ENCODE measurements at places on chromosomes 1 and 21. TPM values are rescaled to one million over a fixed set of nuclear protein-coding genes. Genes with fewer than 3 reads are reported as not detected.
A peak's percentile ranks its signal among the peaks of the same experiment; 100 is the strongest.

DNA sequence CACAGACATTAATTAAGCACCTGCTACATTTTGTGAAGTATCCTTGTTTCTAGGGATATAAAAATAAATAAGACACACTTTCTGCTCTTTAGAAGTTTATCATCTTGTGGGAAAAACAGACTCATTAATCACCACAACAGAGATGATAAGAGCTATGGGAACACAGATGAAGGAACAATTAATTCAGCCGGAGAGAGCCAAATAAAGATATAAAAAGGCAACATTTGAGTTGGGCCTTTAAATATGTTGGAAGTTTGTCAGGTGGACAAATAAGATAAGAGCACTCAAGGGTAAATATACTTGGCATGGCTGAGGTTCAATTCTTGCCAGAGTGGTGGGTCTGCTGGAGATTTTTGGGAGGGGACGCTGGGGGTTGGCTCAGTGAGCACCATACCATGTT is 34.2 kb upstream of the VTCN1 start:
- H3K27ac ChIP-seq: no peak overlapping the region
- DNase-seq: no peak
- no peaks in the 10 kb centered on the region for H3K36me3 ChIP-seq
- peaks cover 4% of the 10 kb centered on the region for H3K4me1 ChIP-seq

DNA sequence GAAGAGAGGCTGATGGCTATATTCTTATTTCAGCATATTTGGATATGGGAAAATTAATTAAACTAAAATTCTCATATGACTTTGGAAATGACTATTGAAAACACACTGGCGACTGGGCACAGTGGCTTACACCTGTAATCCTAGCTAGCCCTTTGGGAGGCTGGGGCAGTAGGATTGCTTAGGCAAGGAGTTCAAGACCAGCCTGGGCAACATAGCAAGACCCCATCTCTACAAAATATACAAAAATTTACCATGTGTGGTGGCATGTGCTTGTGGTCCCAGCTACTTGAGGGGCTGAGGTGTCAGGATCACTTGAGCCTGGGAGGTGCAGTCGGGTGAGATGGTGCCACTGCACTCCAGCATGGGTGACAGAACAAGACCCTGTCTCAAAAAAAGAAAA is 26.2 kb downstream of the HS2ST1 start:
- H3K27ac ChIP-seq: no peak overlapping the region
- H3K4me1 ChIP-seq: peaks cover 5% of the 10 kb centered on the region
- no peak overlapping the region for H3K4me3 ChIP-seq
- H3K36me3 ChIP-seq: no peaks in the 10 kb centered on the region

ESPN gene
- total RNA-seq: 4.3 TPM

SPATA1 gene
- total RNA-seq: 3.4 TPM

MINDY1 gene
- 26.5 TPM for total RNA-seq

GRCh38 chr21:43600642-43601402 is 58.5 kb downstream of the HSF2BP start:
- H3K4me3 ChIP-seq: no peak overlapping the region
- no peaks in the 10 kb centered on the region for H3K36me3 ChIP-seq
- no peaks in the 10 kb centered on the region for H3K27me3 ChIP-seq
- no peaks in the 10 kb centered on the region for H3K4me1 ChIP-seq

DNA sequence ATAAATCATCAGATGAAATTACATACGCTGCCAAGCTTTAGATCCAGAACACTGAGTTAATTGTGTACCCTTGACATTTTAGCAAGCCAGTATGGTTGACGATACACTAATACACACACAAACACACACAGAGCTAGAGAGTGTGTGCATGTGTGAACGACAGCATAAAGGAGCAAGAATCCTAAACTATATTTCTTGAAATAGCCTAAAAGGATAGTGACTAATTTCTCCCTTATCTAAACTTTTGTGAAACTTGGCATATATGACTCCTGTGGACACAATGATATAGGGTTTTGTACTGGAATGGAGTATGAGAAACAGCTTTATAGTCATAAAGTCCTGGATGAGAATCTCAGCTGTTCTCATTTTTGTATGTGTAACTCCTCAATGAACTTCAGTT is 65.1 kb upstream of the DMRTA2 start:
- no peak overlapping the region for H3K27ac ChIP-seq
- H3K4me3 ChIP-seq: no peak overlapping the region
- H3K27me3 ChIP-seq: no peaks in the 10 kb centered on the region

AGT gene
- total RNA-seq: 1.8 TPM

DNA sequence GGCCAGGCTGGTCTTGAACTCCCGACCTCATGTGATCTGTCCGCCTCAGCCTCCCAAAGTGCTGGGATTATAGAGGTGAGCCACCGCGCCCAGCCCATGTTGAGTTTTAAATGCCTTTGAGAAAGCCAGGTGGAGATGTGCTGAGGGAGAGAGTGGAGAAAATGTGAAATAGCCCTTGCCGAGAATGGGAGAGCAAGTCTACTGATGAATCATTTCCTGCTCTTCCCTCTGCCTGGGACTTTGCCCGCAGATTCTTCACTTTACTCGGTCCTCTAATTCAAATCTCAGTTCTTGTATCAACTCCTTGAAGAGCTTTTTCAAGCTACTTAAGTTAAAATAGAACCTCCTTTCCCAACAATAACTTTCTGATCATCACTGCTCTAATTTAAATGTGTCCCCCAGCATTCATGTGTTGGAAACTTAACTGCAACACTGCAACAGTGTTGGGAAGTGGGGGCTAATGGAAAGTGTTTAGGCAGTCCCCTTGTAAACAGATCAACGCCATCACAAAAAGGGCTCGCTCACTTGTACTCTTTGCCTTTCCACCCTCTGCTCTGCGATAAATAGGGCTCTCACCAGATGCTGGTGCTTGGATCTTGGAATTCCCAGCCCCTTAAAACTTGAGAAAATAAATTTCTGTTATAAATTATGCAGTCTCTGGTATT is 27.8 kb downstream of the OSBPL9 start:
- no peaks in the 10 kb centered on the region for H3K27me3 ChIP-seq
- no peak overlapping the region for H3K27ac ChIP-seq
- H3K4me1 ChIP-seq: peaks cover 29% of the 10 kb centered on the region
- no peak for DNase-seq
- H3K4me3 ChIP-seq: no peak overlapping the region
- no peaks in the 10 kb centered on the region for H3K36me3 ChIP-seq

DNA sequence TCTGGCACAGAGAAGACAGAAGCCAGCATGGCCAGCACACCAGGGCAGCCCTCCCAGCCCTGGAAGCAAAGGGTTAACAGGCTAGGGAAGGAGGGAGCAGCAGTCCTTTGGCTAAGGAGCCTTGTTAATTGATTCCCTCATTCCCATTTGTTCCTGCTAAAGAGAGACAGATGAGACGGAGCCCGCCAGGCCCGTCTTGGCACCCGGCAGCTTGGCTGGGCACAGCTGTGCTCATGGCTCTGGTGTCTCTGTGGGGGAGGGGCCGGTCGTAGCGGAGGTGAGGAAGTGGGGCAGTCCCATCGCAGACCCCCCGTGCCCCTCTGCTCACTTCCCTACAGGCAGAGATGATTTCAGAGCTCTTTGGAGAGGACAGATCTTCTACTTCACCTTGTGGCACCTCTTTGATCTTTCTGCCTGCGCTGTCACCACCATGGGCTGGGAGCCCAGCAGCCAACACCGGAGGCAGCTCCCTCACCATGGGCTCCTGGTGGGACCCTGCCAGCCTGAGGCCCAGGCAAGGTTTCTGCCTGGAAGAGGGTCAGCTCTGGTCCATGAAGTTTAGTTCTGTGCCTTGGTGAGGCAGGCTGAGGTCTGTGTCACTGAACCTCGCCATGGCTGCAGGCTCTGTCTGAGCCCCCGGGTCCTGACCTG is 38.0 kb downstream of the FOXO6 start:
- peaks cover 21% of the 10 kb centered on the region for H3K27me3 ChIP-seq
- H3K4me3 ChIP-seq: no peak overlapping the region
- DNase-seq: no peak
- no peak overlapping the region for H3K27ac ChIP-seq

GRCh38 chr1:24117722-24118409 is 5.9 kb upstream of the MYOM3 start:
- no peak overlapping the region for H3K27ac ChIP-seq
- H3K4me1 ChIP-seq: peaks cover 6% of the 10 kb centered on the region
- H3K4me3 ChIP-seq: no peak overlapping the region
- no peaks in the 10 kb centered on the region for H3K36me3 ChIP-seq
- DNase-seq: peak; percentile 51

- H3K27ac ChIP-seq: no peak overlapping the region
- H3K36me3 ChIP-seq: no peaks in the 10 kb centered on the region
- no peak for DNase-seq
- no peak overlapping the region for H3K4me3 ChIP-seq
- H3K27me3 ChIP-seq: no peaks in the 10 kb centered on the region
Measured at GRCh38 chr1:181661569-181661968, 178.3 kb downstream of the CACNA1E start.

DNA sequence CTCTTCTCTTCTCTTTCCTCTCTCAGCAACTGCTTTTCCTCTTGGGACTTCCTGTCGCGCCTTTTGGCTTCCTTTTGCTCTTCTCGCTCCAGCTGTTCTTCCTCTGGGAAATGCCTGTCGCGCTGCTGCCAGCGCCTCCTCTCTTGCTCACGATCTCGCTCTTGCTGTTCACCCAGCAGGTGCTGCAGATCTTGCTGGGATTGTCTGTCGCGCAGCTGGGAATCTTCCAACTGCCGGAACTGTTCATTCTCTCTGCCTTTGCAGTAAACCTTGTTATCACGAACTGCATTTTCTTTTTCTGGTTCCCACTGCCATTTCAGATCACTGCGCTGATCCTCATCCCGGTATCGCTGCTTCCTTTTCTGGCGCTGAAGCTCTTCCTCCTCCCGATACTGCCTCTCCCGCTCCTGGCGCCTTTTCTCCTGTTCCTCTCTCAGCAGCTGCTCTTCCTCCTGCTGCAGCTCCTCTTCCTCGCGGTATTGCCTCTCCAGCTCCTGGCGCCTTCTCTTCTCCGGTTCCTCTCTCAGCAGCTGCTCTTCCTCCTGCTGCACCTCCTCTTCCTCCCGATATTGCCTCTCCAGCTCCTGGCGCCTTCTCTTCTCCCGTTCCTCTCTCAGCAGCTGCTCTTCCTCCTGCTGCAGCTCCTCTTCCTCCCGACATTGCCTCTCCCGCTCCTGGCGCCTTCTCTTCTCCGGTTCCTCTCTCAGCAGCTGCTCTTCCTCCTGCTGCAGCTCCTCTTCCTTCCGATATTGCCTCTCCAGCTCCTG is 5.8 kb downstream of the TCHH start:
- H3K4me1 ChIP-seq: peaks cover 33% of the 10 kb centered on the region
- no peak overlapping the region for H3K27ac ChIP-seq
- H3K36me3 ChIP-seq: no peaks in the 10 kb centered on the region
- no peak for DNase-seq
- peaks cover 92% of the 10 kb centered on the region for H3K27me3 ChIP-seq

- no peaks in the 10 kb centered on the region for H3K36me3 ChIP-seq
- peak; percentile 40 for DNase-seq
- H3K4me1 ChIP-seq: no peaks in the 10 kb centered on the region
- no peak overlapping the region for H3K27ac ChIP-seq
Measured at GRCh38 chr1:53339736-53340635, 12.1 kb upstream of the LRP8 start.

- H3K27ac ChIP-seq: peak overlapping the region; percentile 81
- H3K27me3 ChIP-seq: no peaks in the 10 kb centered on the region
- DNase-seq: no peak
Measured at GRCh38 chr1:28437264-28437923, 67.9 kb downstream of the PHACTR4 start.

DNA sequence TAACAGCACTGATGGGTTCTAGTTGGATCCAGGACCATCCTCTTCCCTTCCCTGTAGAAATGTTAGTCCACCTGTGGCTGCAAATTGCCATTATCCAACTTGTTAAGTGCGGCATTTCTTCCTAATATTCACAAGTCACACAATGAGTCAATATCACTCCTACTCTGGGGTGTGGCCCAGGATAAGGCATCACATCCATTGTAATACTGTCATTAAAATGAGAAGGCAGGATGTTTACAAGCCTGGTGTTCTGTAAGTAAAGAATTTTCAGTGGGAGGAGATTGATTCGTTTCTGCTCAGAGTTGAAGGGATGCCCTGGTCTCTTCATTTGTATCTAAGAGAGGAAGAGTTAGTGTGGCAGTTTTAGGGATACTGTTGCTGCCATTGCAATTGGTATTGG is 18.1 kb upstream of the ARHGAP29 start:
- peaks cover 8% of the 10 kb centered on the region for H3K4me1 ChIP-seq
- H3K4me3 ChIP-seq: no peak overlapping the region
- no peak overlapping the region for H3K27ac ChIP-seq

DNA sequence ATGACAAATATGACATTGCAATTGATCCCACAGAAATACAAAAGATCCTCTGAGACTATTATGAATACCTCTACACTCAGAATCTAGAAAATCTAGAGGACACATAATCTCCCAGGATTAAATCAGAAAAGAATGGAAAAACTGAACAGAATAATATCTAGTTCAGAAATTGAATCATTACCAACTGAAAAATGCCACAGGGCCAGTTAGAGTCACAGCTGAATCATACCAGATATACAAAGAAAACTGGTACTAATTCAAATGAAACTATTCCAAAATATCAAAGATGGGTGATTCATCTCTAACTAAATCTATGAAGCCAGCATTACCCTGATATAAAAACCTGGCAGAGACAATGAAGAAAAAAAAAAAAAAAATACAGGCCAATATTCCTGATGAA is 149.3 kb downstream of the BRINP3 start:
- H3K27me3 ChIP-seq: no peaks in the 10 kb centered on the region
- no peak overlapping the region for H3K27ac ChIP-seq
- DNase-seq: no peak

IL19 gene
- not detected for total RNA-seq

DNA sequence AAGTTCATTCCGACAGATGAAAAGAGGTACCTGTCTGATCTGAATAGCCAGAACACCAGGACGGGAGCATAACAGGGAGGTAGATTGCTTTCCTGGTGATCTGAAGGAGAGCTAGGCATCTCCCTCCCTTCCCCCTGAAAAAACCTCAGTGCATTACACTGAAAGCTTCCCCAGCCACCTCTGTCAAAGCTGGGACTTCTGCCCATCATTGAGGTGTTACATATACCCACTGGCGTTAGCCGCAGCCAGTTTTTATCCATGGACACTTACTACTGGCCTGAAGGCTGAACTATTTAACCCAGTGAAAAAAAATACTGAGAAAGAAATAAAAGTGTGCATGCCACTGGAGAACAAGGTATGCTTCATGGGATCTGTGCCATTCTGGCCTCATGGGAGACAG is 568.3 kb upstream of the ADAMTS5 start:
- no peak overlapping the region for H3K4me3 ChIP-seq
- no peak overlapping the region for H3K27ac ChIP-seq
- no peak for DNase-seq
- H3K36me3 ChIP-seq: no peaks in the 10 kb centered on the region

Data from upper lobe of right lung (tissue), 1 donor.